ENCODE measurements at places on chromosomes 7 and 10.

- peak; percentile 29 for DNase-seq
These were observed 1.9 kb downstream of the HIPK2 start for GRCh38 chr7:139775829-139776266.

DNA sequence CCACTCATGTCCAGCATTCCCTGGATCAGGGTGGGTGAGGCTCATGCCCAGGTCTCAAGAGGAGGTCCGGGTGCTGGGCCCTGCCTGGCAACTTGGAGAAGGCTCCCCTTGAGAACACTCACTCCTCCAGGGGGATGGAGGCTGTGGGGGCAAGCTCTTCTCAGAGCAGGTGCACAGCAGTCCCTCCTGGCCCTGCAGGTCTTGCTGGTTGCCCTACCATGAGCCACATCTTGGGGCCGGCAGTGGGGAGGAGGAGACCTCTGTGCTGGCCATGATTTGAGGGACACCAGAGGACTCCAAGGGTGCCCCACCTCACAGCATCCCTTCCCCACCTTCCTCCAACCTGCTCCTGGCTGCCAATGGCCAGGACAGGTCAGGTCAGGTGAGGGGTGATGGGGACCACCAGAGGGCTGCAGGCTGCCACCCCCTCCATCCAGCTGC is 87.4 kb upstream of the RET start:
- no peak for DNase-seq

DNA sequence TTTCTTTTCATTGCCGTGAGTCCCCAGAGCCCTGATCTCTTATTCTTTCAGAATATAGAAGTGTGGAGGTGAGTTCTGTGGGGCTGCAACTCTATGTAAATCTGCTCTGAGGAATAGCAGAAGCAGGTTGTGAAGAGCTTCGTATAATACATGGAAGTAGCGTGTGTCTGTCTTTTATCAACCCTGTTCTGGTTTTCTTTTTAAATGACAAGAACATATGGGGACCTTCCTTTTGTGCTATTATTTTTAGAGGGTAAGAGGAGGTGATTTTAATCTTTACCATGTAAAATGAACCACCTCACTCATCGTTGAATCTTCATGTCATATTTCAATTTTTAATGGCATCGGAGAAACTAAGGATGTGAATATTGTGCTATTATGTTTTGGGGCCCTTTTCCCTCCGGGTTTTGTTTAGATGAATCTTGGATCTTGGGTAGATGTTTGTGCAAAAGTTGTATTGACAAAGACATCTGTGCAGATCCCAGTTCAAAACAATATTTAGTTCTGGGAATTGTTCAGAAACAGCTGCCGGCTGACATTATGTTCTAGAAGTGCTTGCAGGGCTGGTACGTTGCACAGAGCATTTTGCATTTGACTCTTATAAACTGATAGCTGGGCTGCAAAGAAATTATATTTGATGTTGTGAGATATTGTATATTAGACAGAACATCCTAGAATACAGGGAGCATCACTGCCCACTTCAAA is 46.7 kb downstream of the PLXDC2 start:
- DNase-seq, result no peak

DNA sequence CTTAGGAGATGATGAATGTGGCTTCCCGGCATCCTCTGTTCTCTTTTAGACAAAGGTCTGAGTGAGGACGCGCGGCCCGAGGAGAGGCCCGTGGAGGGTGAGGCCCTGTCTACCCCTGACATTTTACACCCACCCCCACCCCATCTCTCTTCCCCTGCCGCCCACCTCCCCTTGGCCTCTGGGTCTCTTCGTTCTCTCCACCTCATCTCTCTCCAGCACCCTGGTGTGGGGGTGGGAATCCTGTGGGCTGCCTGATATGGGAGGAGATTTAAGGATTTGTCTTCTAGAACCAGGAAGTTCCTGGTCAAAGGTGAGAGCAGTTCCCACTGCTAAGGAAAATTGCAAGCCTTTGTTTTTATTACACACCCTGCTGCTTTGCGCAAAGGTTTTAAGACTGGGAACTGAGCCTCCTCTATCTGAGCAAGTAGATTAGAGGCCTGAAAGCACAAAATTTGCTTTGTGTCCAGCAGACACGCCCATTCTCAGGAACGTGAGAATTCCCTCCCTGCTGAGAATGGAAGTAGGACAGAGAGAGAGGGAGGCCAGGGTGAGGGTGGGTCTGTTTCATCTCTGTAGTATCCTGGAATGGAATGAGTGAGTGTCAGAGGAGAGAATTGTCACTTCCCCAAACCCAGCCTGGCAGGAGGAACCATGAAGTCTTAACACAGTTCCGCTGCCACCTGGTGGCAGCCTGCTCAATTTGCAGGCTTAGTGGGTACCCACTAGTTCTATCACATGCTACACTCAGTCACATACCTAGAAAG is 91.2 kb downstream of the GTF2IRD1 start:
- peak; percentile 2 for DNase-seq

DNA sequence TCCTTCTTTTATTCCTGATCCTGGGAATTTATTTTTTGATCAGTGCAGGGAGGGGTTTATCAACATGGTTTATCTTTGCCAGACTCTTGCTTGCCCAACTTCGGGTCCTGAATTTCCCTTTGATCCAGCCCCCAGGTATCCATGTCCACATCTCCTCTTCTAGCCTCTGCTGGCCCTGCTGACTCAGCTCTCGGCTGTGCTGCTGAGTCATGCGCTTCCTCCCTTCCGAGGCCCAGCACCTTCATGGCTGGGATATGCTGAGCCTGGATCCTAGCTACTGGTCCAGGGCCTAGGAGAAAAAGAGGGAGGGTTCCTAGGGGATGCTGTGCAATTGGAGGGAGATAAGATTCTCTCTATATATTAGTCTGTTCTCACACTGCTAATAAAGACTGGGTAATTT is 380.7 kb upstream of the SHH start:
- DNase-seq, result no peak

GRCh38 chr10:25818751-25819150 is 115.3 kb upstream of the MYO3A start:
- no peak for DNase-seq

- no peak for DNase-seq
These were observed 184.1 kb downstream of the RELN start for GRCh38 chr7:103805346-103805745.

GRCh38 chr7:78224923-78225322 is 426.4 kb downstream of the PHTF2 start:
- no peak for DNase-seq

DNA sequence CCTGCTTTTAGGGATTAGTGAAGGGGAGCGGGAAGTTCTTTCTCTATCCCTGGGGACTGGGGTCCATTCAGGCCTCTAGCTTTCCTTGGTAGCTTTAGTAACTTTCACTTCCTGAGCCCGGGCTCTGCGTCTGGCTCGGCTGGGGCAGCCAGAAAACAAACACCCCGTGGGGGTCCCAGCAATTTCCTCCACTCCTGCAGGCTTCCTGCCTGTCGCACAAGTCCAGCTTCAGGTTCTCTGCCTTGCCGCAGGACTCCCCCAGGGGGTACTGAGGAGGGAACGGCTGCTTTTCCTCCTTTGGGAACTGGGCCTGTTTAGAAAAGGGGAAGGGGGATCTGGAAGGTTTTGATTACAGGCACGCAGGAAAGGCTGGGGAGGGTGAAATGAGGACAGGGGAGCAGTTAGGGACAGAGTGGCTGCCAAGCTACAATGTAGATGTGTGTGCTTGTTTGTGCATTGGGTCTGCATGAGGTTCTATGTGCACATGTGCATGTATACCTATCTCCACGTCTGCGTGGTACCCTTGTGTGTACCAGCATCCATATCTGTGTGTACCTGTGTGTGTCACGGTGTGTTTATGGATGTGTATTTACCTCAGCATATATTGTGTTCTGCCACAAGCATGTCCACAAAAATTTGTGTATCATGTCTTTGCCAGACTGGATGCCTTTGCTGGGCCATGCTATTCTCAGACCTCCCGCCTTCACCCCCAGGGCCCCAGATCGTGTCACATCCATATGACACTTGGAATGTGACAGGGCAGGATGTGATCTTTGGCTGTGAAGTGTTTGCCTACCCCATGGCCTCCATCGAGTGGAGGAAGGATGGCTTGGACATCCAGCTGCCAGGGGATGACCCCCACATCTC is 2.0 kb downstream of the KAZALD1 start:
- no peak for DNase-seq

DNA sequence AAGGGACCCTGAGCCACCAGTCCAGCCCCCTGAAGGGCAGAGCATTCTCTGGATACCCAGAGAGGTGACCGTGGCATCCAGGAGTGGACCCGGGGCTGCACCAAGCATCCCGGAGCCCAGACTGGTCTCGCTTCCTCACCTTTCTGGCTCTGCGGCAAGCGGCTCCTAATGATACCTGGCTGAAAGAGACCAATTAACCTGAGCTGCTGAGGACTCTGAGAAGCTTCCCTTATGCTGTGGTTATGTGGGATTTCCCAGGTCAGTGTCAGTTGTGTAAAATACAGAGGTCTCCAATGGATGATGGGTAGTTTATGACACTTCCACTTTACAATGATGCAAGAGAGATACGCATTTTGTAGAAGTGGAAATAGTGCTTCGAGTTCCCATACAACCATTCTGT is 51.5 kb downstream of the PFKFB3 start:
- DNase-seq, result no peak

GRCh38 chr10:30988831-30989435 is 42.7 kb downstream of the ZNF438 start:
- DNase-seq, result no peak

- DNase-seq, result no peak
These were observed 93.7 kb upstream of the PDE1C start for GRCh38 chr7:32163896-32164295.

- no peak for DNase-seq
These were observed 592.5 kb downstream of the KCNMA1 start for GRCh38 chr10:77045085-77045484.

GRCh38 chr10:89923661-89924060 is 222.3 kb downstream of the KIF20B start:
- no peak for DNase-seq

- no peak for DNase-seq
These were observed 96.5 kb upstream of the NAMPT start for GRCh38 chr7:106381252-106381651.

DNA sequence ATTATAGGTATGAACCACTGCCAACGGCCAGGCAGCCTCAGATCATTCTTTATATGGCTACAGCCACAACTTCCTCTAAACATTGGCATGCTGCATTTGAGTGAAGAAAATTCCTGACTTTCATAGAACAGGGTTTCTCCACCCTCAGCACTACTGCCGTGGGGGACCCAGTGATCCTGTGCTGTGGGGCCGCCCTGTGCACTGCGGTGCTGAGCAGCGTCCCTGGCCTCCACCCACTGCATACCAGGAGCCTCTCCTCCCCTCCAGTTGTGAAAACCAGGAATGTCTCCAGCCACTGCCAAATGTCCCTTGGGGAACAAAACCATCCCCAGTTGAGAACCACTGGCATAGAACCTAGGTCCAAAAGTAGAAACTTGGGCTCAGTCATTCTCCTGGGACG is 15.8 kb downstream of the CNPY1 start:
- no peak for DNase-seq

- no peak for DNase-seq
These were observed 301.5 kb upstream of the CACNA2D1 start for GRCh38 chr7:82745117-82745516.

DNA sequence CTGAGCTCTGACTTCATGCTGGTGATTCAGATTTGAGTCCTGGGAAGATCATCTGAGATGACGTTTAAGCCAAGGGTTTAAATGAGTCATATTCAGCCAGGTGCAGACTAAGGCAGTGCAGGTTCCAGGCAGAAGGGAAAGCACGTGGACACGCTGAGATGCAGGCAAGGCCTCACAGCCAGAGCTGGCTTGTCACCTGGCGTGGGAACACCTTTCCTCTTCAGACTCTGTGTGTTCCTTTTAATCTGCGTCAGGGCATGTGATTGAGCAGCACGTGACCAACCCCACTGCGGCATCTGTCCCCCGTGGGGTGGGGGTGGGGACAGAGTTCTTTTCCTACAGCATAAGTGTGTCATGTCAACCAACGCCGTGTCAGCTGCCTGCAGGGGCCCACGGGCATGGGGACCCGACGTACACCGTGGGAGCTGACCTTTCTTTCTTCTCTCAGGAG is 10.7 kb upstream of the IDI2 start:
- no peak for DNase-seq

GRCh38 chr7:45570797-45571196 is 3.4 kb upstream of the ADCY1 start:
- no peak for DNase-seq

DNA sequence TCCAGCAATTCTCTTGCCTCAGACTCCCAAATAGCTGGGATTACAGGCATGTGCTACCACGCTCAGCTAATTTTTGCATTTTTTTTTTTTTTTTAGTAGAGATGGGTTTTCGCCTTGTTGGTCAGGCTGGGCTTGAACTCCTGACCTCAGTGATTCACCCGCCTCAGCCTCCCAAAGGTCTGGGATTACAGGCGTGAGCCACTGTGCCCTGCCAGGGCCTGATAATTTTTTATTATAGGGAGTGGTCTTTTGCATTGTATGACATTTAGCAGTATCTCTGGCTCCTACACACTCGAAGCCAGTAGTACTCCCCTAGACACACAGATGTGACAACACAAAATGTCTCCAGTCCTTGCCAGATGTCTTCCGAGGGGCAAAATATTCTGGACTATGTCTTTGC is 124.0 kb downstream of the DKK1 start:
- DNase-seq, result no peak

DNA sequence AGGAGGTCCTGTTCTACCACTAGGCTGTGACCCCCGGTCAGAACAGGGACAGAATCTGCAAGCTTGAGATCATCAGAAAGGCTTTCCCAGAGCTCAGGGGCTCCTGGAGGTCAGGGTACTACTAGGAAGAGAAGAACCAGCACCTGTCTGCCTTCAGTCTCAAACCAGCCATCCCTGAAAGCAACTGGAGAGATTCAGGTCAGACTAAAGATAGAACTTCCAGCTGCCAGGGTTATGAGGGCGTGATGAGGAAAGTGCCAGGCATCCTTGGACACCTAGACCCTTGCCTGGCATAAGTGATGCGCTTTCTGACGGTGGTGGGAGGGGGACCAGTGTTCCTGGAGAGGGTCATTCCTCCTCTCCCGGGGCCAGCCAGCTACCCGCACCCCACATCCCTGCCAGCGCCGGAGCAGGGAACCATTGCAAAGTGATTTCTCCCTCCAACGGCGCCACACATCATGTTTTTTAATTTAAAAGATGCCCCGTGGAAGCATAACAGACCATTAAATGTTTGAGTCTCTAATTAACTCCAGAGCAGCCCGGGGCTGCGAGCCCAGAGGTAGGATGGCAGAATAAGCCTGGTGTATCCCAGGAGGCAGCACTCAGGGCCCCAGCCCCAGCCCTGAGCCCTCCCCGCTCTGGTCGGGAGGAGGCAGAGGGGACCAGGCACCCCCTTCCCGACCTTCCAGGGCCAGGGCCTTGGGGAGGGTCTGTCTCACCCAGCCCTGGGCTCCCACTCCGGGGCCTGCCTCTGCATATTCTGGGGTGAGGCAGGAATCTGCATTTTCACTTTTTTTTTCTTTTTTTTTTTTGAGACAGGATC is 64.0 kb downstream of the ELFN1 start:
- DNase-seq, result no peak

DNA sequence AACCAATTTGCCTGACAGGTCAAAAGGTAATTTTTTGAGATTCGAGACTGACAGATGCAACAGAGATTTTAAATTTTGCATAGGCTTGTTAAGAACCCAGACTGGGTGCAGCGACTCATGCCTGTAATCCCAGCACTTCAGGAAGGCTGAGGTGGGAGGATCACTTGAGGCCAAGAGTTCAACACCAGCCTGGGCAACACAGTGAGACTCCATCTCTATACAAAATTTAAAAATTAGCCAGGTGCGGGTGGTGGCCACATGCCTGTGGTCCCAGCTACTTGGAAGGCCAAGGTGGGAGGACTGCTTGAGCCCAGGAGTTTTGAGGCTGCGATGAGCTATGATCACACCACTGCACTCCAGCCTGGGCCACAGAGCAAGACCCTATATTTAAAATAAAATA is 34.6 kb downstream of the AMZ1 start:
- DNase-seq, result no peak

- DNase-seq, result no peak
These were observed 79.8 kb downstream of the PFKFB3 start for GRCh38 chr10:6282454-6282958.

Data from NCI-H748 treated with DMSO at 0.1 percent for 48 hours (cell line).